Stimulated activated CD4-positive, alpha-beta T cell treated with anti-CD3 and anti-CD28 coated beads, Interleukin-2, amount 100 ng/mL, for 48 hours (primary cell): ENCODE measurements at places on chromosomes 13 and 19.

- no peak for DNase-seq
These were observed 8.2 kb upstream of the RFPL4A start for GRCh38 chr19:55750715-55751114.

- no peak for DNase-seq
These were observed 32.3 kb upstream of the GJB6 start for GRCh38 chr13:20264271-20265018.

DNA sequence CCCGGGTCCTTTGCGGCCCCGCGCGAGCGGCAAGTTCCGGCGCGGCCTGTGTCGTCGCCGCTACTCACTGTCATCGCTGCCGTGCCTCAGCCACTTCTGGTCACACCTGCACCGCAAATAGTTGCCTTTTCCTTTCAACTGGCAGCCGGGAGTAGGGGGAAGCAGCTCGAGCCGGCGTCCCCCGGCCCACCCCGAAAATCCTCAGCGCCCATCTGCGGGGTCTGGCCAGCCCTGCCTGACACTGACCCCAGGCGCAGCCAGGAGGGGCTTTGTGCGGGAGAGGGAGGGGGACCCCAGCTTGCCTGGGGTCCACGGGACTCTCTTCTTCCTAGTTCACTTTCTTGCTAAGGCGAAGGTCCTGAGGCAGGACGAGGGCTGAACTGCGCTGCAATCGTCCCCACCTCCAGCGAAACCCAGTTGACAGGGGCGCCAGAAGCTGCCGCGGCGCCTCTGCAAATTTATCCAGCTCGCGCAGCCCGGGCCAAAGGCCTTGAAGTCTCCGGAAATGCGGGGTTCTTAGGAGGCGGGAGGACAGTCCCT is 1.7 kb downstream of the PDX1 start:
- no peak for DNase-seq

- no peak for DNase-seq
These were observed 5.7 kb upstream of the CDC42EP5 start for GRCh38 chr19:54478677-54479266.

DNA sequence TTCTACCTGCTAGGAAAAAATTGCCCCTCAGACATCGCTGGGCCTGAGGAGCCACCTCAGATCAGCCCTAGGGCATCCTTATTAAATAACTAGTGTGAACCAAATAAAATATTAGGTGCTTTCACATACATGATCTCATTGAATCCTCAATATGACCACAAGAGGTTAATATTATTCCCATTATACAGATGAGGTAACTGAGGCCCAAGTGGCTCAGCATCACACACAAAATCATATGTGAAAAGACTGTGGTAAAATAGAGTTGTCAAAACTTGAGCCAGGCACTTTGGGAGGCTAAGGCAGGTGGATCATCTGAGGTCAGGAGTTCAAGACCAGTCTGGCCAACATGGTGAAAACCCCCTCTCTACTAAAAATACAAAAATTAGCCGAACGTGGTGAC is 2.9 kb upstream of the DMKN start:
- DNase-seq, result no peak

GRCh38 chr19:4075373-4075772 is 8.7 kb upstream of the ZBTB7A start:
- no peak for DNase-seq

GRCh38 chr19:43380771-43381386 is 27.4 kb downstream of the CD177 start:
- no peak for DNase-seq

DNA sequence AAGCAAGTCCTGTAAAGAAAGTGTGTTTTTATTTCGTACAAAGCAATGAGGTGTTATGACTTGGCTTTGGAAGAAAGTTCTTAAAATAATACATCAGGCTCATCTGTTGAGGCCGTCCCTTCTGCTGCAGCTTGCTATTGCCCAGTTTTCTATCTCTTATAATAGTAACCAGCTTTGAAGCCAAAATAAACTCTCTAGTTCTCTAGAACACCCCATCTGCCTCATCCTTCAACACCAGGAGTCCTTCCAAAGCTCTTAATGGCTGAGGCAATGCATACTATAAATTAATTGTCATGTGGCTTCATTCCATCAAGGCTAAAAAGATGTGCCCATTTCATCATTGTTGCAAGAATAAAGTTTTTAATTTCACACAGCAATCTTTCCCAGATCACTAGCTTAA is 49.4 kb upstream of the IPO5 start:
- no peak for DNase-seq

DNA sequence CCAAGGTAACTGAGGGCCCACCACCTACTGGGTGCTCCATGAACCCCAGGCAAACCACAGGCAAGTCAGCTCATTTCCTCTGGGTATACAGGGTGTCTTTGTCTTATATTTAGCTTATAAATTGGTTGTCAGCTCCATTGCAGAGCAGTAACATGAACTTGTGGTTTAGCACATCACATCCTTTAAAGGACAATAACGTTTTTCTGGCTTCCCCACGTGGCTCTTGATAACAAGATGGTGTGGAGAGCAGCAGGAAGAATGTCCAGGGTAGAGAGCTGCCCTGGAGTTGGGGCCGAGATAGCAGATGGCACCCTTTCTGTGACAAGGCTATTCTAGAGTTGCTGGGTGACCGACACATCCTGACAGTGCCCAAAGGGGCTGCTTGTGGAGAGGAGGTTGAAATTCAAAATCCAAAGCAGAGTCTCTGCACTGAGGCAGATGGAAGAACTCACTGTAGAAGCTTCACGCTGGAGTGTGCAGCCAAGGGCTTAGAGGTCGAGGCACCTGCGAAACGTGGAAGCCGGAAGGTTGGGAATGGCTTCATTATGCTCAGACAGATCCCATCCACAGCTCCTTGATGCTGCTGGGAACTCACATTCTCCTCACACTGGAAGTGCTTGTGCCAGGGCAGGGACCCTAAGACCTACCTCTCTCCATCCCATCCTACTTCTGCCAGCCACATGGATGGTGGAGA is 133.0 kb upstream of the FRY start:
- DNase-seq, result no peak

- DNase-seq, result no peak
These were observed 10.6 kb downstream of the ERICH6B start for GRCh38 chr13:45604892-45605291.

DNA sequence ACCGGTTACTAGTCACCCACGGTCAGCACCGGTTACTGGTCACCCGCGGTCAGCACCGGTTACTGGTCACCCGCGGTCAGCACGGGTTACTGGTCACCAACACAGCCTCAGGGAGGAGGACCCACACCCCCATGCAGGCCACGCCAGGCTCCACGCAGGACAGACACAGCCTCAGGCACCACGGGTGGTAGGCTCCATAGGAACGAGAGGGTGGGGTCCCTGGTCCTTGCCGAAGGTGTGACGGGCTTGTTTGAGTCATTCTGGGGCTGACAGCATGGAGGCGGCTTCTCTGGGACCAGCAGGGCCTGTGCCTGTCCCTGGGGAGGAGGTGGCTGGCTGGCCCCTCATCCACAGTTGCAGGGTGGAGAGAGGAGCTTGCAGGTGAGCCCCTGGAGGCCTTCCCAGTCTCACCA is 122.8 kb upstream of the SOX1 start:
- no peak for DNase-seq

GRCh38 chr13:28636069-28636468 is 22.9 kb upstream of the POMP start:
- DNase-seq, result no peak

DNA sequence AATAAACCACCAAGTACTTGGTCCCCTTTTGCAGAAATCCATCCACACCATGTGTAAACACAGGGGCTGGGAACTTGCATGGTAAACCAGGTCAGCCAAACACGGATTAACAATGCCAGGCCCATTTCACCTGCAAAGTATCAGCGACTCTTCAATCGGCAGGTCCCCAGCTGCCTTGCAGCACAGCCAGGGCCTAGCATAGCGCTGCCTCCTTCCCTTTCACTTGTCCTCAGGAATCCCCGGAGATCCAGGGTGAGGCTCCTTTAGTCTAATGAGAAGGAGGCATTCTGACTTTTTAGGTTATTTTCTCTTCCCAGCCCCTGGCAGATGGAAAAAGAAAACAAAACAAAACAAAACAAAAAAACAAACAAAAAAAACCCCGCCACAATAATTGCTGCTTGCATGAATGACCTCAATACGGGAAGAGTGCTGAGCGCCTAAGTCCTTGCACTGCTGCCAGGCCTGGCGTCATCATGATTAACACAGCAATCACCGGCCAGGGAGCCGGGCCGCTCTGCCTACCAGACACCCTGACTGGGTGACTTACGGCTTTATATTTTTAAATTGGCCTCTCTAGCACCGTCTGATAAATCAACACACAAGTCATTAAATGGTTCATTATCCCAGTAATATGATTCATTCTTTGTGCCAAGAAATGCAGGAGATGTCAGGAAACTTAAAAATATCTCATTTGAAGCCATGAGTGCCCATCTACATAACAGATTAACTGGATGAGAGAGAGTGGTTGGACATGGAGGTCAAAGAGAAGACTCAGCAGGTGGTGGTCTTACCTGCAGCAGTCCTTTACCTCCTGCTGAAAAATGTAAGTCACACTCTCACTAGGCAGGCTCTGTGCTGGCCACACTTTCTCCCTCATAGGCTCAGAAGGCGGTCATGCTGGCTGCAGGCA is 692.7 kb downstream of the UQCRFS1 start:
- no peak for DNase-seq

DNA sequence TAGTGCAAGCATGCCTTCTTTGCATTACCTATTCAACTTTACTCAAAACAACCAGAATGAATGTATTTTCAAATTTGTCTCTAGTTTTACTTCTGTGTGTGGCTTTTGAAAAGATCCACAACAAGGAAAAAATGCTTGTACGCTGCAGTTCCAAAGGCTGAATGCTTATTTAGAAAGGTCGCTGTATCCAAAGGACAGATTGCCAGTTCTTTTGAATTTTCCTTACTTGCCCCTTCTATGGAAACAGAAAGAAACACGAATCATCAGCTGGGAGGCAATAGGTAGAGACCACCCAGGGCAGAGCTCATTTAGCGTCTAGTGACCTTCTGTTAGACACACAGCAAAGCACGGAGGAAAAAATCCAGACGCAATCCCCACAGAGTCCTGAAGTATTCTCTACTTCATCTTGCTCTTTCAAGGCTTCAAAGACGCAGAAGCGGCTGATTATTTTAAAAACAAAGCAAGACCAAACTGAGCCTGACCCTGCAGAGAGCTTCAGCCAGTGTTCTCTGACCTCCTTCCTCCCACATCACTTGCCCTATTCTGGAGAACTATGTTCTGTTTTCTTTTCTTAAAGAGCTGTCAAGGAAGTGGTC is 674.6 kb upstream of the SGCG start:
- no peak for DNase-seq

DNA sequence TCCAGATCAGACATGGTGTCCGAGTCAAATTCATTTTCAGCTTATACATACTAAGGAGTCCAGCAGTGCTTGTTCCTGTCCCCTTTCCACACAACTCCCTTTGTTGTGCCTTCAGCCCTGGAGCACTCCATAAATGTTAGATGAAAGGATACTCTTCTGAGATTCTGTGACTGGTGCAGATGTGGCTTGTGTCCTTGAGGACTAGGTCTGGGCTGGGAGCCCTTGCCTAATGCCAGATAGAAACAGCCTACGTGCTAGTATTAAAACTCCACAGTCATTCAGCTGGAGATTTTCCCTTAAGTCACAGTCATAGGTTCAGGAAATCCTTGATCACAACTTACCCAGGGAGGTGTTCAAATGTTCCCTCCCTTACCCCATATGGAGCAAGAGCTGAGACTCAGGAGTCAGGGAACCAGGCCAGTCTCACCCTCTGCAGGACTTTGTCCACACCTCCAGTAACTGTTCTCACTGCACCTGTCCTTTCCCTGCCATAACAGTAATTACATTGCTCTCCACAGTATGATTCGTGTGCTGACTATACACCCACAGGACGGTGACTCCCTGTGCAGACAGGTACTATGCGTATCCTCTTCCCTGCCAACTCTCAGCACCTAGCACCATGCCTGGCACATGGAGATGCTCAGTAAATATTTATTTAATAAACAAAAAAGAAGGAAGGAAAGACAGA is 15.5 kb upstream of the SERPINE3 start:
- DNase-seq, result no peak

- no peak for DNase-seq
These were observed 98.7 kb downstream of the FAM216B start for GRCh38 chr13:42880056-42880605.

DNA sequence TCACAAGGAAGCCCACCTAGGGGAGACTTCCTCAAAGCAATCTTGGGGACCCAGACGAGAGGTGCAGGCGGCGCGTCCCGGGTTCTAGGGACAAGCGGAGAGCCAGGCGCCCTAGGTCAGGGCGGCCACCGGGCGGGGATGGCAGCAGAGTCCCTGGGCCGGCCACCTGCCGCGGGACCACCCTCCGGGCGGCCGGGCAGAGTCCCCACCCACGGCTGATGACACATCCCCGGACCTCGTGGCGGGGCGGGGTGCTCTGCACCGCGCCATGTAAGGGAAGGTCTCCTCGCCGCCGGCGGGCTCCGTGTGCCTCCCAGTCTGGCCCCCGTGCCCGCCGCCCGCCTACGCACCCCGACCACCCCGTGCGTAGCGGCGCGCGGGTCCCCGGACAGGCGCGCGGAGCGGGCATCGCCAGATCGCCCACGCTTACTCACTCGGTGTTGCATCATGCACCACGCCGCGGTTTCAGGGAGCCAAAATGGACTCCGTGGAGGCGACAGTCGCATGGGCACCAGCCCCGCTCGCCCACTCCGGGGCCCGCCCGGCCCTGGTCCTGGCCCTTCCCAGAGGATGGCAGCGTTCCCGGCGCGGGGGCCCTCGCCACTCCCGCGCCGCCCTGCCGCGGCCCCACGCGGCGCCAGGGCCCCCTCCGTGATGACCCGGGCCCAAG is 643 bp downstream of the SLC7A1 start:
- peak; percentile 65 for DNase-seq

DNA sequence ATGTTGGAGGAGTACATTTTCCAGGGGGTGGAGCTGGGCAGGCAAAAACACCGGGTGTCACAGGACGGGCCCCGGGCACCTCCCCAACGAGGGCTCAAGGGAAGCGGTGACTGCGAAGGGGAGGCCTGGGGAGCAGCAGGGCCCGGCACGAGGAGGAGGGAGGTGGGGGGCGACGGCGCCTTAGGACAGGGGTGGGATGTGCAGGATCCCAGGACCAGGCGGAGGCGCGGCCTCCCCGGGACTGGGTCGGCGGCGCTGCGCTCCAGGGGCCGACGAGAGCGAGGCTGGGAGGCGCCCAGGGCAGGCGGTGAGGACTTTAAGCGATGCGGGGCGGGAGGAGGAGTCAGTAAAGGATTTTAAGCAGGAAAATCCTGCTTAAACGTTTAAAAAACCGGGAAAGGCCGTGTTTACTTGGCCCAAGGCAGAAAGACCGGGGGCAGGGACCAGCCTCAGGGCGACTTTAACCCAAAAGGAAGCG is 427 bp downstream of the ZNF160 start:
- peak; percentile 17 for DNase-seq
